ENCODE measurements at places on chromosomes 2 and 18. TPM values are rescaled to one million over a fixed set of nuclear protein-coding genes. Genes with fewer than 3 reads are reported as not detected.

The ATF2 gene
- total RNA-seq, result 158 TPM

The GATA6 gene
- 0.16 TPM for total RNA-seq

The MYL12A gene
- total RNA-seq, result 49.9 TPM

The TRIM54 gene
- not detected for total RNA-seq

The TM4SF20 gene
- total RNA-seq, result not detected

The ZSWIM2 gene
- total RNA-seq, result 1.2 TPM

The TNS1 gene
- 3.1 TPM for total RNA-seq

The CNRIP1 gene
- 74.2 TPM for total RNA-seq

The SKOR2 gene
- not detected for total RNA-seq

The SP3 gene
- total RNA-seq, result 215 TPM

The ADAM23 gene
- 18.9 TPM for total RNA-seq

The KATNAL2 gene
- 2.0 TPM for total RNA-seq

The ATP6V1C2 gene
- total RNA-seq, result 0.16 TPM

The MC4R gene
- 1.4 TPM for total RNA-seq

The MRPL44 gene
- 80.2 TPM for total RNA-seq

The STARD6 gene
- total RNA-seq, result not detected

The ALK gene
- total RNA-seq, result 0.78 TPM

The TUBA3E gene
- total RNA-seq, result not detected

The DSG3 gene
- total RNA-seq, result 0.16 TPM

The MPPE1 gene
- total RNA-seq, result 17.6 TPM

The MARCHF7 gene
- 168 TPM for total RNA-seq
